Activated gamma-delta T cell treated with Interleukin-2 at 50 U/mL for 16 hours (primary cell): ENCODE measurements at places on chromosomes 2 and 18.

- DNase-seq: peak; percentile 19
Measured at GRCh38 chr2:11123856-11124759, 31.2 kb upstream of the SLC66A3 start.

GRCh38 chr2:105732101-105732500 lies 12.6 kb upstream of the NCK2 start:
- no peak for DNase-seq

- no peak for DNase-seq
Measured at GRCh38 chr2:23708771-23709170, 218.2 kb downstream of the ATAD2B start.

GRCh38 chr2:25316101-25316500 lies 25.6 kb downstream of the DNMT3A start:
- no peak for DNase-seq

GRCh38 chr2:23639406-23639982 lies 254.5 kb downstream of the KLHL29 start:
- no peak for DNase-seq

DNA sequence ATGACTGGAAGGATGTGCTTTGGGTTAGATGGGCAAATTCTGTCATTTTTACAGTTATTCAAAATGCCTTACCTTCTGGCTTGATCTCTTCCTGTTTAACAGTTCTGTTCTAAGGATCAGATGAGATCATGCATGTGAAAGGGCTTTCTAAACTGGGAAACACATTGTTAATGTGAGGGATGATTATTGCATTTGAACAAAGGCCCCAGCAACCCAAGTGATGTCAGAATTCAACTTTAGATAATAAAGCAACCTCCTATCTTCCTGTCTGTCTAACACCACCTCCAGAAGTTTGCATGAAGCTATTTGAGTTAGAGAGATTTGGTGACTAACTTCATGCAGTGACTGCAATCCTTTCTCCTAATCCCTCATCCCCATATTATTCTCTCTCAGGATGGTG lies 77.8 kb upstream of the B3GNT2 start:
- DNase-seq: no peak

DNA sequence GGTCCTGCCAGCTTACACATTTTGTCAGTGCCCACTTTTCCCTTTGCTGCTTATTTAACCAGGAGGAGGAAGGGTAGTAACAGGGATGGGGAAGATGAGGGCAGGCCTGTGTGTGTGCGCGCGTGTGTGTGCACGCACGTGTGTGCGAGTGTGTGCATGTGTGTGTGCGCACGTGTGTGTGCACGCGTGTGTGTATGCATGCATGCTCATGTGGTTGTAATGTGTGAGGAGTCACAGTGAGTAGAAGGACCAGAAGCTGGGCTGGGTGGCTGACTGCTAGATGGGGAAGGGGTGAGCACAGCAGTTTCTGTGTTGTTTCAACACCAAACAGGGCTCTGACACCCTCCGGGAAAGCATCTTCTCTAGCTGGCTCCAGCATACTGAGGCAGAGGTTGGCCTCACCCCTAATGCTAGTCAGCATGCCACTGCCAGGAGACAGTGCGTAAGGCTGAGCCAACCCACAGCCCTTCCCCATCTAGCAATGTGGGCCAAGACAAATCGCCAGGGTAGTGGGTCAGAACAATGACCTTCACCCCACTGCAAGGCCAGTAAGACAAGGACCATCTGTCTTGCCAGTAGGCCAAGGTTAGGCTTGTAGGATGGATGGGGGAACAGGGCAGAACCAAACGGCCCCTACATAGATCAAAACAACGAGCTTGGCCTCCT lies 218.7 kb upstream of the SMAD2 start:
- no peak for DNase-seq

DNA sequence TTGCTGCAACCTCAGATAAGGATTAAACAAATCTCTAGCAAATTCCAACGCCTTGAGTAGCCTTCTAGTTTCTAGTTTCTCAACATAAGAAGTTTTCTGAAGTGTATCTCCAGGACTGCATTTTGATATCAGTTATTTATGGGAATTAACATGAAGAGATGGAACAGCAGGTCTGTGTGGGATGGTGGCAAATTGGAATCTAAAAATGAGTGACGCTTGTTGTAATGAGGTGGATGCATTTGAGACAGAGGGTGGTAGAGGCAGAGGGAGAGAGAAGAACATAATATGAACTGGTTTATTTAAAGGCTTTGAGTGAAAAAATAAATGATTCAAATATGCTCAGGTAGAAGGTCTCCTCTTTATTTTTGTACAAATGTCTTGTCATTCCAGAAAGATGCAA lies 446.8 kb upstream of the GCFC2 start:
- no peak for DNase-seq

DNA sequence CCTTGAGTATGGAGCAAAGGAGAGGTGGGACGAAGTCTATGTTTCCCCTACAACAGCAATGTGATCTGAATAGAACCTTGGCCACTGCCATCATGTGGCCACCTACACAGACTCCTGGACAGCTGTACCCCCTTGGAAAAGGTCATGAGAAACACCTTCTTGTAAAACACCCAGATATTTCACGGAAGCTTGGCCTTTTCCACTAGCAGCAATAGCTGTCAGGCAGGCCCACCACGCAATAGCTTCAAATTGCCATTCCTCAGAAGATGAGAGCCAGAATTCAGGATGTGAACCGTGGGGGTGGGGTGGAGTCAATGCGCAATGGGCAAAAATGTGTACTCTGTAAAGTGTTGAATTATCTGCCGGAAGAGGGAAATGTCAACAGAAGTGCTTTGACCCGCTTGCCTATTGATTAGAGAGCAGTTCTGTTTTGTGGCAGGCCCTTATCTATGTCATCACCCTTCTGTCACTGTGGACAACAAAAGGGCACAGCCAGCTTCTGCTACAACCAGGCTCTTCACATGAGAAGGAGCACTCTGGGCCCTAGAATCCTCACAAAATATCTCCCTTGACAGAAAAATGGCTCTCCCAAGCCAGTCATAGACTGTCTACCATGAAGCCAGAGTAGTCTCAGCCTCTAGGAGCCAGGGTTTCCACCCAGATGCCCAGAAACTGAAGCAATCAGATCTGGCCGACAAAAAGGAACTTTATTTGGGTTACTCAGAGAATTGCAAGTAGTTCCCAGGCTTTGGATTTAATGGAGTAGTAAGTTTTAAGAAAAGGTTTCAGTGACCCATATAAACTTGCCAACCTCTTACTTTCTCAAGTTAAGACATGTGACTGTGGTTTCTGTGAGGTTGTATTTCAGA lies 9.5 kb downstream of the INPP1 start:
- DNase-seq: no peak

DNA sequence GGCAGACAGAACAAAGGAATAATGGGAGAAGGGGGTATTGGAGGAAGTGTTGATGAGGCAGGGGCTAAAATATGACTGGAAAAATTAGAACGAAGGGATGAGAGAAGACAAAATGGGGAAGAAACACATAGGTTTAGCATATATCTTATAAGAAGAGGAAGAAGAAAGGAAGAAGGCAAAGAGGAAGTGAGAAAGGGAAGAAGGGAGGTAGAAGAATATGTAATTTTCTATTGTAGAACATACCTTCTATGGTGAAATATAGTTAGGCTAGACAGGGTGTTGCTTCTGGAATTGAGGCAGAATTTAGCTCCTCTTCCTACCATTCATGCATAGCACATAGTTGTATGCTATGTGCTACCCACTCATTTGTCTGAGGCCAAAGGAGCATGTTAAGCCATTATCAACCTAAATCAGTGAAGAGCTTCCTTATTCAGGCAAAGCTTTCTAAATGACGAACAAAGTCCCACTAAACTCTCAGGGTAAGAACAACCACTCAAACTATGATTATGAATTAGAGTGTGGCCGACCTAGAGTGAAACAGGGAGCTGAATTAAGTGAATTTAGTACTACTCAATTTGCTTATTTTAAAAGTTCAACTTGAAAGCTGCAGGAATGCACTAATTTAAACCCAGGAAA lies 180.9 kb upstream of the GALNT5 start:
- DNase-seq: no peak

GRCh38 chr2:30730736-30731647 lies 76.3 kb downstream of the CAPN13 start:
- no peak for DNase-seq

DNA sequence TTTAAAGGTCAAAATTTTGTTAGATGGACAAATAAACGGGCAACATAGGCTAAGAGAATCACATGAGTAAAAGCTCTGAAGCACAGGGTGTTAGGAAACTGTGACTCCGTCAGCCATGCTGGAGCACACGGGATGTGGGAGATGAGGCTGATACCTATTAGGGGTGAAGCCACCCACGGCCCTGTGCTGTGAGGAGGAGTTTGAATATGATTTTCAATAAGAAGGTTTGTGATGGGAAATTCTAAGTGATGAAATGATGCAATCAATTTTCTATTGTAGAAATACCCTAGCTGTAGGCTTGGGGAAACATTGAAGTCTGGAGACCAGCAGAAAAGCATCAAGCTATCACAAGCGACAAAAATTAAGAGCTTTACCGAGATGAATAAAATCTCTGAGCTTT lies 431.3 kb downstream of the CMPK2 start:
- no peak for DNase-seq

DNA sequence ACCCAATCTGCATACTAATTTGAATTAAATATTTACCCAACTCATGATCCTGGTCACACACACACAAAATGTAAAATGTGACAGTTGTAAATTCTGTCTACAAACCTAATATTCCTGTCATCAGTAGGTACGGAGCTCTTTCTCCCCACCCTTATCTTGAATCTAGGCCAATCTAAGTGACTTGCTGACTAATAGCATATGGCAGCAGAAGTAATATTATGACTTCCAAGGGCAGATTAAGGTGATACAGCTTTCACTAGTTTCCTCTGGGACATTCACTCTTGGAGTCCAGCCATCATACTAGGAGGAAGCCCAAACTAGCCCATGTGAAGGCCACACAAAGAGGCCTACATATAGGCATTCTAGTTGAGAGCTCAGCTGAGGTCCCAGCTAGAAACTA lies 89.4 kb downstream of the TMEM131 start:
- DNase-seq: no peak

- DNase-seq: no peak
Measured at GRCh38 chr2:167147271-167147941, 259.1 kb downstream of the XIRP2 start.

- DNase-seq: no peak
Measured at GRCh38 chr2:20317197-20317596, 33.4 kb downstream of the PUM2 start.
